ELR (cell line): ENCODE measurements at places on chromosomes 13 and 19.
A peak's percentile ranks its signal among the peaks of the same experiment; 100 is the strongest.

- peak; percentile 56 for DNase-seq
Observed at GRCh38 chr19:12789098-12789903, 2.0 kb upstream of the JUNB start.

GRCh38 chr13:87999788-88000187 lies 328.6 kb downstream of the SLITRK5 start:
- peak; percentile 38 for DNase-seq

DNA sequence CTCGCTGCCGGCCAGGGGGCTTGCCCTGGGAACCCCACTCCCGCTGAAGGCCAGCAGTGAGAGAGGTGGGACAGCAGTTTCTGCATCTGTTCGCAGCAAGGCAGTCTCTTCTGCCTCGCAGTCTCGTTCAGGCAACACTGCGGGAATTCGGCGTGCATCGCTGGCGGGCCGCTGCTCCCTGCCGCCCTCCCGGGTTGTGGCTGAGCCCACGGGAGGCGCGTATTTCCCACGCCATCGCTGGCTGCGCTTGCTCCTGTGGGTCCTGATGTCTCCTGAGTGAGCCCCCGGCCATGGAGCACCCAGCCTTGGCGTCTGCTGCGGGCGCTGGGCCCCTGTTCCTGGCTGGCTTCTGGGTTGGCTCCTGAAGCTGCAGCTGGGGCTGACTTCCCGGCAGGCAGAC lies 227.9 kb downstream of the TEX29 start:
- DNase-seq, result no peak

DNA sequence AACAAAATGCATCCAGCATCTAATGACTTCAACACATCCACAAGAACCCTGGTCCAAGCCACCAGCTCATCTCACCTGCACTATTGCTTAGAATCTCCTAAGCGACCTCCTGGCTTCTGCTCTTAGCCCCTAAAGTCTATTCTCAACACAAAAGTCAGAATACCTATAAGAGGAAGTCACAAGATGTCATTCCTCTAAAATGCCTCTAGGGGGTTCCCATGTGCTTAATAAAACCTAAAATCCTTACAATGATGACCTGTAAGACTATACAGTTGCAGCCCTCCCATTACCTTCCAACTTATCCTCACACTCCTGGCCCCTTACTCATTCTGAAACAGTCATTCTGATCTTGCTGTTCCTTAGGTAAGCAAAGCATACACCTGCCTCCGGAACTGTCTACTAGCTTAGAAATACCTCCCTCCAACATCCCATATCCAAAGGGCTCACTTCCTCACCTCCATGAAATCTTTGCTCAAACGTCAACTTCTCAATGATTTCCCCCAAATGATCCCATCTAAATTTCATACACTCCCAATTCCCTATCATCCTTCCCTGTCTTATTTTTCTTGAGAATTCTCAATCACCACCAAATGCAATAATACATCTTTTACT lies 10.0 kb downstream of the ATP7B start:
- peak; percentile 74 for DNase-seq

DNA sequence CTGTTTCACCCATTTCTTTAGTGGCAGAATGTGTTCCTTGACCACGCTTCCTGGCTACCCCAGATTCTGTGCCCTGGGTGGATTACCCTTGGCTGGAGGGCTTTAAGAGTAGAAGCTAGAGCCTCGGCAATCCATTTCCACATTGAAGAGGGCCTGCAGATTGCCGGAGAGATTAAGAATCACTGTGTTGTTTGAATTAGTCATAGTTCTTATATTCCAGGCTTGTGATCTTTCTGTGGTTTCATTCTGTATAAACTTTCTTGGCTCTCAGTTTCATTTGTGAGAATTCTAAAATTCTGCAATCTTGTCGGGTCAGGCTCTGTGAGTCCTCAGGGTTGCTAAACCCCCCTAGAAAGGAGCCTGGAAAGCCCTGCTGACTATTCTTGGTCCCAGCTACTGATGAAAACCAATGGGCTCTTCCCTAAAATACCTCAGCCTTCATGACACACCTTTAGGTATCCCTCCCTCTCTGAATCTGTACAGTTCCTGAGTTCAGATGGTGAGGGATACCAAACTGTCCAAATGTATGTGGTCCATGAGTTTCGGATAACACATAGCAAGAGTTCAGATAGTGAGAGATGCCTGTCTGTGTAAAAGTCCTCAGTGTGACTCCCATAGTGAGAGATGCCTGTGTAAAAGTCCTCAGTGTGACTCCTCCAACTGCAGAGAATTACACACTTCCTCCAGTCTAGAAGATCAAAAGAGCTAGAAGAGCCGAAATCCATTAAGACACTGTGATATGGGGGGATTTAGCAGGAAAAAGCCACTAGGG lies 4.3 kb downstream of the PHF11 start:
- peak; percentile 83 for DNase-seq

DNA sequence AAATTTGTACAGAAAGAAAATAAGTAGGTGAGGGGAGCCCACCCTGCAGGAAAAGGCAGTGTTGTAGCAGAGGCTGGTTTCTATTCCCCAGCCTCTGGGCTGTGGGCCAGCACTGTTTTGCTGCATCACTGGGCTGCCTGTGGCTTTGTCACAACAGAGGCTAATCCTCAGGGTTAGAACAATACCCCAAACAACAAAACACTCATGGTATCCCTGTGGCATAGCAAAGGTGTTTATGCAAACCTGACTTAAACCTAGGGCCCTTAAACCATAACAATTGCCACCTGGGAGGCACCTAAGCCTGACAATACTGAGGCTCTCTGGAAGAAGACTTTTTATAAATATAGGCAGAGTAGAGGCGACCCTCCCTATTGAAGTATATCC lies 314.7 kb downstream of the OLFM4 start:
- no peak for DNase-seq

- peak; percentile 83 for DNase-seq
Observed at GRCh38 chr19:3365836-3366752, at the start of gene NFIC. TSS of gene NFIC (plus strand) at chr19:3366583. CDS start at chr19:3366637, 54 bp downstream.

DNA sequence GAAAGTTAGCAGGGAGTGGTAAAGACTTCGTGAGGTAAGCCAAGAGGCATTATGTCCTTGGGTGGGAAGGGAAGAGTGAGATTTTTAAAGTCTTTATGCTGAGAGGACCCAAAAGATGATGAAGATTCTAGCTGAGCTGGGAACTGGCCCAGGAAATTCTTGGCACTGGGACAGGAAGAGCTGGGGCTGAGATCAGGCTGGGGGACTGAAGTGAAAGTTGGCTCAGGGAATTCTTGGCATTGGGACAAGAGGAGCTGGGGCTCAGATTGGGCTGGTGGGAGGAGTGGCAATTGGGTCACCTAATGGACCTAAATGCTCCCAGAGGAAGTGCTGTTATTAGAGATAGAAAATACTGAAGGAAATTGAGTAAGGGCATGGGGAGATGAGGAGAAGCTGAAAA lies 8.8 kb downstream of the SCEL start:
- no peak for DNase-seq

- DNase-seq, result no peak
Observed at GRCh38 chr13:51451134-51451466, 1.7 kb downstream of the INTS6 start.

DNA sequence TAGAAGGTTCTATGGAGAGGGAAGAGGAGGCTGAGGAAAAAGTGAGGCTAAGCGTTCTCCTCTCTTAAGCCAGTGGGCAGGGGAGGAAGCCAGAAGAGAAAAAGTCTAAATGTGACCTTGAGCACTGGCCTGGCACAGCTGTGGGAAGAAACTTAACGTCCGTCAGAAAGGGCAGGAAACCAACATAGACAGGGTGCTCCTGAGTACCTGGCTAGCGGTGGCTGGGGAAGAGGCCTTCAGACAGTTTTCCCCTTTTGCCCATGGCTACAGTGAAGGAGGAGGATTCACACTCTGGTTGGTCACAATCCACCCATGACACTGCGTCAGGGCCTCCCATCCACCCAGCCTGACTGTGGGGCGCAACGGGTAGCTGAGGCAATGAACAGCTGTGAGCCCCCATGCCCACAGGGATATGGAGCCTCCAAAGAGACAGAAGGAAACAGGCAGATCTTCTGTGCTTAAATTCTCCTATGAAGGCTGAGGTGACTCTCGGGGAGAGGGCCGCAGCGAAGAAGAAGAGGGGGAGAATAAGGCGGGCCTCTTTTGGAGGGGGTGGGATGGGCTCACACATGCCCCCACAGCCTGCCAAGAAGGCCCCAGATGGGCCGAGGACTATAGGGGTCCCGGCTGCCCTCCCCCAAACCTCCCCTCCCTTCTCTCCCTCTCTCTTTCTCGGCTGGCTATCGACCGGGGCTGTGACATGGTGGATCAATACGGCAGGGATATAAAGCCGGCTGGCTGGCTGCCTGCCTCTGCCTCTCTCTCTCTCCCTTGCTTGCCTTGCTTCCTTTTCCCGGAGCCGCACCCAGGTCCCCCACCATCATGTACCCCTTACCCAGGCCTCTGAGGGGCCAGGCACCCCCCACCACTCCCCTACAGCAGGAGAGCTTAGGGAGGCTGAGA lies 19.8 kb upstream of the POU2F2 start:
- DNase-seq, result no peak
